Activated CD8-positive, alpha-beta memory T cell treated with anti-CD3 and anti-CD28 coated beads for 1 hour (primary cell): ENCODE measurements at places on chromosomes 6 and 20.

GRCh38 chr6:2639896-2640295 lies 110.8 kb downstream of the MYLK4 start:
- DNase-seq, result no peak

DNA sequence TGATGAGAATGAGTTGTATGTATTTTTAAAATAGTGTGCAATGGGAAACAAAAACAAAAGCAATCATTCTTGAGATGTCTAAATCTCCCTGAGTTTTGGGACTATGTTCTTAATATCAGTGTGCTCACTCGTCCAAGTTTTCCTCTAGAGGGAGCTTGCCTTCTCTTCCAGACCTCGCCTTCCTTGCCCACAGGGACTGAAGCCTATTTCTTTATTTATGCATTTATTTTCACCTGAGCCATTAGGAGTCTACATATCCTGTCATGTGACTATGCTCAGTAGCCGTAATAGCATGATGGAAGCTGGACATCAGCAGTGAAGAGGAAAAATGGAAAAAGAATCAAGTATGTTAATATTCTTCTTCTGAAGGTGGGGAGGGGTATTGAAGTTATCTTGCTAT lies 131.2 kb downstream of the SH3BGRL2 start:
- DNase-seq, result no peak

GRCh38 chr6:12165722-12166280 lies 124.4 kb upstream of the EDN1 start:
- DNase-seq, result no peak

- no peak for DNase-seq
Observed at GRCh38 chr6:18823782-18824386, 436.7 kb downstream of the RNF144B start.

- no peak for DNase-seq
Observed at GRCh38 chr6:105726902-105727655, 324.2 kb upstream of the PREP start.

DNA sequence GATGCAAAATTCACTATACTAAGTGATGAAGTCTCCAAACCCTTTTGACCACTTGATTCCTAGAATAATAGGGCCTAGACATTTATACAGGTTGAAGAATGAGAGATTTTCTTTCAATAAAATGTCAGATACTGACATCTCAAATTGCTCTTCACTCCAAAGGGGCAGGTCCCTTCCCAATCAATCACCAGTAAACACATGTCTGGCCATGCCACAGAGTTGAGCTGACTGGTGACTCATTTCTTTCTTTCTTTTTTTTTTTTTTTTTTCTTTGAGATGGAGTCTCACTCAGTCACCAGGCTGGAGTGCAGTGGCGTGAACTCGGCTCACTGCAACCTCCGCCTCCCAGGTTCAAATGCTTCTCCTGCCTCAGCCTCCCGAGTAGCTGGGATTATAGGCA lies 388.6 kb upstream of the BTBD3 start:
- DNase-seq, result no peak

DNA sequence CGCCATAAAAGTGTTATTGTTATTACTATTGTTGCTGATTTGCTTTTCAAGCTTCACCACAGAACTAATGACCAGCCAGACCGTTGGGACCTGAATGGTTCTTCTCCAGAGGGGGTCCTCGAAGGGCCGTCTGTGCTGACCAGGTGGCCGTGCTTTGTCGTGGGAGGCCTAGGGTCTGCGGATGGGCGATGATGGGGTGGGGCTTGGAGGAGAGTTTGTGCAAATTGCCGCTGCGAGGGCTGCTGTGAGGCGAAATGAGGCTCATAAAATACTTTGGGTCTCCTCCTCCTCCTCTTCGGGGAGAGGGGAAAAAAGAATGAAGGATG lies 6.0 kb upstream of the ZBTB22 start:
- DNase-seq, result no peak

- DNase-seq, result no peak
Observed at GRCh38 chr20:60254901-60255411, 296.7 kb downstream of the CDH26 start.

- DNase-seq, result no peak
Observed at GRCh38 chr6:36746251-36746650, 48.6 kb downstream of the RAB44 start.

DNA sequence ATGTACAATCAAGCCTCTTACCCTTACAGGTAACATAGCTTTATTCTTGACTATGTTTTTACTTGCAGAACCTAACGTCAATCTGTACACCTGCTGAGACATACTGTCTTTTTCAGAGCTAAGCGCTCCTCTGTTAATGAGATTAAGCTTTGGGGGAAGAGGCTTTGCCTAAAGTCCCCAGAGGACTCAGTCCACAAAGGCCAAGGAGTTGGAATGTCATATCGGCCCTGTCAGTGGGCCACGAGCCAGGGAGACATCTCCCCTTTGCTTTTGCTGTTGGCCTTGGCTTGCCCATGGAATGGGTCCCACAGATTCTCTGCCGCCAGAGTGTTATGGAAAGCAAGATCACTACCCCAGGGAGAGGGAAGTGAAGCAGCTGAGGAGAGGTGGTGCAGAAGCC lies 64.1 kb upstream of the SOX4 start:
- DNase-seq, result no peak

GRCh38 chr20:18003897-18004296 lies 35.1 kb downstream of the MGME1 start:
- DNase-seq, result no peak

DNA sequence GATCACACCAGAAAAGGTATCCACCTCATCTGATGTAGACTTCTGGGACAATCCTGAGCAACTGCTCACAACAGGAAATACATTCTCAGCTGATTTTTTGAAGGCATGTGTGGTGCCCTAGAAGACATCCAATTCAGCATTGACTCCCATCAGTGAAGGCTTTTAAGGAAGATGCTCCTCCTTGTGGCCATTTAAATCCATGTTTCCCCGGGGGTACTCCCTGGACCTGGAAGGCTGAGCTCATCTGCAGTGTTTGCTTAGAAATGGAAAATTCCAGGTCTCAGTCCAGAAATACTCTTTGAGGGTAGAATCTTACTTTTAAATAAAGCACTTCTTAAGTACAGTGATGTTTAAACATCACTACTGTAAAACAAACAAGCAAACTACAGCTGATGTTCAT lies 195.5 kb upstream of the PDE10A start:
- DNase-seq, result no peak

DNA sequence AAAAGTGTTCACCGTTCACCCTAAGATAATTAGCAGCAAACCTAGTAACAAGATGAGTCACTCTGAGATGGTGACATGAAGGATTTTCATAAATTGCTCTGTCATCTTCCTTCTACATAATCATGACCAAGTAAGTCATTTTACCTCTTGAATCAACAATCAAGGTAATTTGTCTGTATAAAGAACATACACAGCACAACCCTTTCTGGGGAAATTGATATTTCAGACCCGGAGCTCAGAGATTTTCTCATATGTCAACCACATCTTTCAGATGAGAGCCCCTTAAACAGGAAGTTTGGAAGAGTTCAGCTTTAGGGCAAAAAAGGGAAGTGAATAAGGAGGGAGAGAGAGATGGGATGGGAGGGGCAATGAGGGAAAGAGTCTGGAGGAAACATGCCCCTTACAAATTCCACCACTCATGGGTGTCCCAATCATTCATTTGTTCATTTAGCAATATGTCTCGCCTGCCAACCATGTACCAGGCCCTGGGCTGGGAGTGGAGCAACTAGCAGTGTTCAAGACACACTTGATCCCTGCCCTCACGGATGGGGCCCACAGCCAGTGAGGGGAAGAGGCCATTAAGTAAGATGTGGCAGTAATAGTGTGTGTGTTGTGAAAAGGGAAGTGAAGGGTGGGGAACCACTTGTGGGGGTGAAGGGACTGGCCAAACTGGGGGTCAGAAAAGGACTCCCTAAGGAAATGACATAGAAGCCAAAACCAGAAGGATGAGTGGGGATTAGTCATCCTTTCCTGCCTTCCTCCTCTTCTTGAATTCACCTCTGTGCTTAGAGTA lies 190.9 kb downstream of the MAFB start:
- no peak for DNase-seq

DNA sequence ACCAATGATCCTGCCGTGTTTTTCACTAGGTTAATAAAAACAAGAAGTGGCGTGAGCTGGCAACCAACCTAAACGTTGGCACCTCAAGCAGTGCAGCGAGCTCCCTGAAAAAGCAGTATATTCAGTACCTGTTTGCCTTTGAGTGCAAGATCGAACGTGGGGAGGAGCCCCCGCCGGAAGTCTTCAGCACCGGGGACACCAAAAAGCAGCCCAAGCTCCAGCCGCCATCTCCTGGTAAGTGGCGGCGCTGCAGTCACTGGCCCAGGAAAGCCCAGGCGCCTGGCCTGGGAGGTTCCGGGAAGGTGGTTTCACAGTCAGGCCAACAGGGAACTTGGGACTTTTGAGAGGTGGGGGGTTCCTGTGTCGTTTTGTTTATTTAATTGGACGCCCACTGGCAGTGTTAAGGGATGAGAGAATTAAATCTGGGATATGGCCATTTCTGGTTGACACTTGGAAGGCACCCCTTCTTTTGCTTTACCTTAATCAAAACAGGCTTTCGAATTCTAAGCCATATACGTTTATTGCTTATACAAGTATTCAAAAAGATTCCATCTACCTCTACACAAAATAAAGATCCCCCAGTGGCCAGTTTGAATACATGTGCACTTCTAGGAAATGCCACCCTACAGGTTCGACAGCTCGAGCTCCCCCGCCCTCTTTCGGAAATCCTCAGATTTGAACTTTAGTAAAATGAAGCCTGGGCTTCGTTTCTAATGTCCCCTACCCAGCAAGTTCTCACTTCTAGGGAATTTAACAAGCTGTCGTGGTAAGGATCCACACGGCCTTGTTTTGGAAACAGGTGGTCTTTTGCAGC lies 138.9 kb downstream of the TMEM242 start:
- peak; percentile 4 for DNase-seq

GRCh38 chr20:20823476-20823881 lies 111.0 kb upstream of the RALGAPA2 start:
- no peak for DNase-seq

DNA sequence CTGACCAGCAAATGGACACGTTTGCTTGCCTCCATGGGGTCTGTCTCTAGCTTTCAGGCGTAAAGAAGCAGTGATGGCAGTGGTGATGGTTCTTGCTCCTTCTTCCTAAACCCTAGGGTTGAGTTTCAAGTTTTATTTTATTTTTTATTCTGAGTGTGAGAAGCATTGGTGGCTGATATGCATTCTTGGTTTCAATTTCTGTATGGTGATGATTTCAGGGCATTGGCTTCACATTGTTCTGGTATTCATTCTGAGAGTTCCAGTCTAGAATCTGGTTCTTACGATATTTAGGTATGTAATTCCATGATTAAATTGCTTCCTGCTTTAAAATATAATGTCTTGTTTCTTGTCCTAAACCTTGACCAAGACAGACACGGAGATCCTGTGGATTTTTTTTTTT lies 444.5 kb upstream of the IMPG1 start:
- no peak for DNase-seq

- no peak for DNase-seq
Observed at GRCh38 chr20:16257021-16257420, 316.2 kb downstream of the KIF16B start.

DNA sequence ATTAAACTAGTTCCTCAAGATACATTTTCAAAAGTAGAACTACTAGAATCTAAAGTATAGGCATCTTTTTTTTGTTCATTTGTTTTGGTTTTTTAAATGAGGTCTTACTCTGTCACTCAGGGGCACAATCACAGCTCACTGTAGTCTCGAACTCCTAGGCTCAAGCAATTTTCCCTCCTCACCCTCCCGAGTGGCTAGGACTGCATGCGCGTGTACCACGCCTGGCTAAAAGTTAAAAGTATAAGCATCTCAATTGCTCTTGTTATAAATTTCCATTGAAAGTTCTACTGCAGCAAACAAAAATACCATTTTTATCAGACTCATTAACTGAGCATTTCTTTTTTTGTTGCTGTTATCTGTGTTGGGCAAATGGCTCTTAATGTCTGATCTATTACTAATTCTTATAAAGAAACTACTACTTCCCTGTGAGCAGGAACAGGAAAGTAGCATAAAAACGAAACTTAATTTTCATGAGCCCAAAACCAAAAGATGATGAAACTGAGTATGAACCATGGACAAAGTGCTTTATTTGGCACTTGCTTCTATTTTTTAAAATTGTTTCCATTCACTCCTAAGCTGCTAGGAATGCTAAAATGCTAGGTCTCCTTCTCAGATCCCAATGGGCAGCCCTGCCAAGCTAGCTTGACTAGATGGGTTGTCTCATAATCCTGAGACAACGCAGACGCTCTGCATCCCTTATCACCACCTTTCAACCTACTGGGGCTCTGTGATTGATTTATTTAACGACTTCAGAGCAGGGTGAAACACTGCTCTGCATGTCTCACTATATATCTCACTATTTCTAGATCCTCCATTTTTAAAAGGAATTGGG lies 36.9 kb downstream of the TRPC4AP start:
- no peak for DNase-seq

DNA sequence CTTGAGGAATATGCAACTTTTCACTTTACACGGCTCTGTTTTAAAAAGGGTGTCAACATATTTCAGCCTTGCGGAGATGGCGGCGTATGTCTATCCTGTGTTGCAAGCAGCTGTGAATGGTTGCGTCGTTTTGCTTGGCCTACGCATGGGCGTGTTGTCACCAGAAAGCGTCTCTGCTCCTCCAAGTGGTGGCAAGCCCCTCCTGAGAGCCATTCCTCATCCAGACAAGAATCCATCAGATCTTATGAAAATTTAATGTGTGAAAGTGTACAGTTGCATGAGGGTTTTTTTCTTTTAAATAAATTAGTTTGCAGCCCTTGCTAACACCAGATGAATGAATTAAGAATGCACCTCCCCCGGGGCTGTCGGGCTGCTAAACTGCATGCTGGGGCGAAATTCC lies 114.4 kb downstream of the PHACTR3 start:
- no peak for DNase-seq

DNA sequence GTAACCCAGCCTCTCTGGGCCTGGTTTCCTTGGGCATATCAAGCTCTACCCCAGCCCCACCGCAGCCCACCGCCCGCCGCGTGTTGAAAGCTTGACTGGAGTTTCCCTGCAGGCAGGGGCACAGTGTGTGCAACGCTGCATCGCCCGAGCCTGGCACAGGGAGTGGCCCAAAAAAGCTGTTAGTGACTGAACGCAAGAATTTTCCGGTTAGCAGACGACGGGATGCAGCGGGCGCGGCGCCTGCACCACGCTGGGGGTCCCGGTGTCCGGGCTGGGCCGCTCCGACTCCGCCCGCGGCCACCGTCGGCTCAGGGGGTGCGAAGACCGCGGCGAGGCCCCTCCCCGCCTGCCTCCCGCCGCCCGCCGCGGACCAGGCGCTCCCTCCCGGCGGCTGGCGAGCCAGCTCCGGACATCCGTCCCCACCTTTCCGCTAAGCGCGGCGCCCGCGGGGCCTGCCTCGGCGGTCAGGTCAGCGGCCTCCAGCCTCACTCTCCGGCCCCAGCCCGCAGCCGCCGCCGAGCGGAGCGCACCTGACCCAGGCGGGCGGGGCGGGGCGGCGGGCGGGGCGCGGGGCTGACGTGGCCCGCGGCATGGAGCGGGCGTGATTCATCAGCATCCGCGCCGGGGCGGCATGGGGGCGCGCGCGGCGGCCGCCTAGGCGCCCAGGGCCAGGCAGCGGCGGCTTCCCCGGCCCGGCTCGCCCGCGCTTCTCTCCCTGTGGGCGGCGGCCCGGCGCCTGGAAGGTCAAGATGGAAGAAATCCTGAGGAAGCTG lies at the start of gene ARFGEF3:
Gene ARFGEF3 (plus strand): TSS at position 602 of the 773 bp plus-strand sequence. CDS start 148 bp downstream, at position 750.
- peak; percentile 40 for DNase-seq

- DNase-seq, result no peak
Observed at GRCh38 chr6:19734519-19734918, 102.7 kb upstream of the ID4 start.

GRCh38 chr6:92810913-92811312 lies 608.4 kb downstream of the EPHA7 start:
- DNase-seq, result no peak

- no peak for DNase-seq
Observed at GRCh38 chr6:43495409-43495941, 14.7 kb downstream of the LRRC73 start.
